ENCODE measurements at places on chromosomes 2 and 18.

- DNase-seq = no peak
Measured at GRCh38 chr2:120182019-120182560, 41.1 kb downstream of the TMEM185B start.

GRCh38 chr18:41532344-41533086 is 422.5 kb upstream of the PIK3C3 start:
- DNase-seq = no peak

DNA sequence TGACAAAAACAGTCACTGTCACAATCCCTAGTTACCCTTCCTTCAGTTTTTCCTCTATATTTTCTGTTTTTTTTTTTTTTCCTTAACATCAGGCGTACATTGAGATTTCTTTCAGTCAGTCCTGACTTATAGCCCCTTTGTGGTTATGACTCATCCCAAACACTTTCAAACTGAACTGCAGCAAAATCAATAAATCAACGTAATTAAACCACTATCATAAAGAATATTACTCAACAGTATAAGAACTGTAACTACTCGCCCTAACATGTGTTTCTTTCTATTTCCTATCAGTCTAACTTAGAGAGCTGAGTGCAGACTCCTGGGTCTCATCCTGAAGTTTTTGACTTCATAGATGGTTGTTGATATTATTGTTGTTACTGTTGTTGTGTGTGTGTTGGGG is 523.5 kb downstream of the LRRTM4 start:
- no peak for DNase-seq

DNA sequence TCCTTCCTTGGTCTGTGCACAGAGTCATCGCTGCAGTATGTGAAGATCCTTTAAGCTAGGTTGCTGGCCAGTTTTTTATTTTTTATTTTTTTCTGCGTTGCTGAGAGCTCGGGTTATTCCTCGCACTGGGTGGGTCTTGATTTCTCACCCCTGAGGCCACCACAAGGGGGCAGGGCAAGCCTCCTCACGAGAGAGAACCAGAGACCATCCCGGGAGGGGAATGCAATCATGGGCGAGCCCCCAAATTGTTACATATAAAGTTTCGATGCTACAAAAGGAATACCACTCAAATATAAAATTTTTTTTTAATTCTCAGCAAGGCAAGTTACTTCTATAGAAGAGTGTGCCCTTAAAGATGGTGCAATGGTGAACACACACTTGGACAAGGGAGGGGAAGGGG is 24.9 kb downstream of the HTR2B start:
- DNase-seq = peak; percentile 9

GRCh38 chr2:191688934-191689695 is 11.2 kb downstream of the NABP1 start:
- DNase-seq = no peak

DNA sequence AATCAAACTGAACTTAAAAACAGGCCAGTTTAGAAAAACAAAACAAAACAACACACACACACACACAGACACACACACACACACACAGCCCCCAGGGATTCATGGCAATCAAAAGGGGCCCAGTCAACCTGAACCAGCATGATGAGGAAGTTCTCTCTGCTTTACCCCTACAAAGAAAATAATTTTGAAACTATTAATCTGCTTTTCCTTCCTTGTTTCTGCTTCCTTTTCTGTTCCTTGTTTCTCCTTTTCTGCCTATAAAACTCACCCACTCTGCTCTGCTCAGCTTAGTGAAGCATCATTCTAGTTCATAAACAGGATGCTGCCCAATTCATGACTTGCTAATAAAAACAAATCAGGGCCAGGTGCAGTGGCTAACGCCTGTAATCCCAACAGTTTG is 203.1 kb downstream of the RAB3GAP1 start:
- no peak for DNase-seq

GRCh38 chr2:20579866-20580265 is 71.0 kb downstream of the HS1BP3 start:
- no peak for DNase-seq

DNA sequence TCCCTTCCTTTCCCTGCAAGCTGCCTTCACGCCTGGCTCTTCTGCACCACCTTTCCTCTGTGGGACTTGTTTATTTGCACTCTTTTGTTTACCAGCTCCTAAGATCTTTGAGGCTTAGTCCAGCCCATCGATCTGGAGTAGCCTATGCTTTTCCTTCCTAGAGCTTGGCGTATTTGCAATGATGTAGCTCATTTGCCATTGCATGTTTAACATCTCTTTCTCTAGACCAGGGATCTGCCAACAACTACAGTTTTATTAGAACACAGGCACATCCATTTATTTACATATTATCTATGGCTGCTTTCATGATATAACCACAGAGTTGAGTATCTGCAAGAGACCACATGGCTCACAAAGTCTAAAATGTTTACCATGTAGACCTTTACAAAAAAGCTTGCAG is 150.4 kb downstream of the RAPGEF4 start:
- no peak for DNase-seq

GRCh38 chr2:72136933-72137497 is 10.6 kb downstream of the CYP26B1 start:
- DNase-seq = no peak

GRCh38 chr2:148548716-148549400 is 95.7 kb upstream of the EPC2 start:
- no peak for DNase-seq

GRCh38 chr2:117771969-117772630 is 42.4 kb upstream of the DDX18 start:
- no peak for DNase-seq

DNA sequence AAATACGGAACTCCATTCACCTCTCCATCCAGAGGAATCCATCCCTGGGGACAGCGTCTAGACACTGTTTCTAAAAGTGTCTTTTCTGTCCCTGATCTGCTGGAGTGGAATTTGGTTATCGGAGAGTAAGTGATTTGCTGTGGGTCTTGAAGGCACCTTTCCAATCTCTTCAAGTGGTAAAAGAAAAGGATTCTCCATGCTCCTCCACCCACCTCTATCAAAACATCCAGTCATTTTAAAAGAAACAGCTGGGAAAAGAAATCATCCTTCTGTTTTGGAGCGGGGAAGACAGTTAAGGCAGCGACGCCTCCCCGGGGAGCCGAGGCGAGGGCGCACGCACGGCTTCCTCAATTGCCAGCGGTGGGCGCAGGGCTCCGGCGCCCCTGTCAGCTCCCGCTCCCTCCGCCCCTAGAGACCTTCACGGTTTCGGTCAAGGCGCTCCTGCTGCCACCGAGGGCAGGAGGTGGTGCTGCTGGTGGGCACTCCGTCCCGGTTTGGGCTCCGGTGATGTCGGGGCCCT is 547 bp downstream of the SLC35F5 start:
- DNase-seq = peak; percentile 64

- no peak for DNase-seq
Measured at GRCh38 chr2:15969214-15969613, 28.9 kb downstream of the MYCN start.

DNA sequence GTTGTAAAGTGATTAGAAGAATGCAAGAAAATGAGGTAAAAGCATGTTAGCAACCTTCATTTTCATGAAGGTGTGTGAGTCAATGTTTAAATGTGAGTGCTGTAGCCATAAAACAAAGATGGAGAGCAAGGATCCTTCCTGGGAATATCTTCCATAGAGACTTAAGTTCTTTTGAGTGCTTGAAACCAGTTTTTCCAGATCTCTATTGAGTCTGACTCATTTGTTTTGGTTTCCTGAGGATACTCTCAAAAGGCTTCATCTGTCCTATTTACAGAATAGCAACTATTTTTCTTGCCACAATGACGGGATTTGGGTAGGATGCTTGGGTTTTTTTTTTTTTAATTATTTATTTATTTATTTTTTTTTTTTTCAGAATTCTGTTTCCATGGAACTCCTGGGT is 45.9 kb upstream of the ASB1 start:
- no peak for DNase-seq

DNA sequence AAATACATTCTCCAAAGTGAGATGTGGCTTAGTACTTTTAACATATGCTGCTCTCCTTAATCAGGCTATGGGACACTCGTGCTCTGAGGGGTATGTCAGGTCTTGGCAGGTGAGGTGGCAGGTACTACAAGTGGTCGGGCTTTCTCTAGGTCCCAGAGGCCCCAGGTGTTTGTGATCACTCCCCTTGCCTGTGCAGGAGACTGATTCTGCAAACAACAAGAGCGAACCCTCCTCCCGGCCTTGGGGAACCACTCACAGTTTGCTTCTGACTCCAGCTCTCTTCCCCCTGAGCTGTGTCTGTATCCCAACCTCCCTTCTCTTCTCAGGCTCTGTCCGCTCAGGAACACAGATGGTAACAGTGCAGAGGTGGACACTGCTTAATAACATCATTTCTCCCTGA is 48.1 kb downstream of the ATOH8 start:
- no peak for DNase-seq

GRCh38 chr2:38634684-38635083 is 31.2 kb upstream of the GALM start:
- no peak for DNase-seq

DNA sequence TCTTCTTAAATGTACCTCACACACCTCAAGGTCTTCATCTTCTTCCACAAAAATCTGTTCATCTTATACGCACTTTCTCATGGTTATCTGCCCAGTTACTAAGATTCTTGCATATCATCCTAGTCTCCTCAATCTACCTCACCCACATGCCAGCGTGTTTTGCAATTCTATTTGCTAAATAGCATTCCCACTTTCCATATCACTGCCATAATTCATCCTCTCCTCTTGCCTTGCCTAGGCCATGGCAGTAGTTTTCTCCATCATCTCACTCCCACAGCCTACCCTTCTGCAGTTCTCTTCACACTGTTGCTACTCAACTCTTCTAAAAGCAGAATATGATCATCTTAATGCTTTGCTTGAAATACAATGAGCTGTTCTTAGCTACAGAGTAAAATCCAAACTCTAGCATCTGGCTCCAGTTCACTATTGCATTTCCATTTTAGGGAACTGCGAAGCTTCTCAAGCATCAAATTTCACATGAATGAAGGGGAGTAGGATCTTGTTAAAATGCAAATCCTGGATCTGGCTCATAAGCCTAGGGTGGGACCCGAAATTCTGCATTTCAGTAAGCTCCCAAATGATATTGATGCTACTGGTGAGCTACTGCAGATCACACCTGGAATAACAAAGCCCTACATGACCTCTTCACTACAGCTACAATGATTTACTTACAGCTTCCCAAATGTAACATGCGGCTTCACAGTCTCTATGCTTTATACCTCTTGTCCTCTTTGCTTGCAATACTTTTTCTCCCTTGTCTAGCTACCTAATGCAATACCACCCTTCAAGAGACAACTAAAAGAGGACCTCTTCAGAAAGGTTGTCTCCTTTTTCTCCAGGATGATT is 293.9 kb downstream of the SATB2 start:
- DNase-seq = no peak

- DNase-seq = no peak
Measured at GRCh38 chr2:170953941-170954340, 24.9 kb downstream of the GORASP2 start.

DNA sequence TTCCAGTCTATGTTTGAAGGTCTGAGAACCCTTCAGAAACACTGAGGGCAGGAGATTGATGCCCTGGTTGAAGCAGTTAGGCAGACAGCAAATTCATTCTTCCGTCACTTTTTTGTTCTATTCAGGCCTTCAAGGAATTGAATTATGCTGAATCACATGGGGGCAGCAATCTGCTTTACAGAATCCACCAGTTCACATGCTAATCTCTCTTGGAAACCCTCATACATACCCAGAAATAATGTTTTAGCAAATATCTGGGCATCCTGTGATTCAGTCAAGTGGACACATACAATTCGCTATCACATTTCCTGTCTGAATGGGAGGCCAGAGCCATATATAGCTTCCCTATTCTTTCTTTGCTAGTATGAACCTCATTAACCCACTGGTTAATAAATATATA is 301.4 kb upstream of the CNTNAP5 start:
- DNase-seq = no peak

- no peak for DNase-seq
Measured at GRCh38 chr2:158507679-158508078, 50.9 kb downstream of the PKP4 start.

- no peak for DNase-seq
Measured at GRCh38 chr2:70710038-70710690, 57.8 kb downstream of the ADD2 start.

- DNase-seq = no peak
Measured at GRCh38 chr2:108345951-108346350, 31.8 kb upstream of the SULT1C4 start.

- no peak for DNase-seq
Measured at GRCh38 chr2:15722980-15723379, 131.3 kb downstream of the DDX1 start.

- DNase-seq = no peak
Measured at GRCh38 chr2:16774980-16775898, 109.6 kb upstream of the CYRIA start.

- DNase-seq = no peak
Measured at GRCh38 chr18:77092104-77093066, 40.2 kb downstream of the MBP start.

- peak; percentile 60 for DNase-seq
Measured at GRCh38 chr2:237691029-237691907, 63.9 kb downstream of the LRRFIP1 start.

DNA sequence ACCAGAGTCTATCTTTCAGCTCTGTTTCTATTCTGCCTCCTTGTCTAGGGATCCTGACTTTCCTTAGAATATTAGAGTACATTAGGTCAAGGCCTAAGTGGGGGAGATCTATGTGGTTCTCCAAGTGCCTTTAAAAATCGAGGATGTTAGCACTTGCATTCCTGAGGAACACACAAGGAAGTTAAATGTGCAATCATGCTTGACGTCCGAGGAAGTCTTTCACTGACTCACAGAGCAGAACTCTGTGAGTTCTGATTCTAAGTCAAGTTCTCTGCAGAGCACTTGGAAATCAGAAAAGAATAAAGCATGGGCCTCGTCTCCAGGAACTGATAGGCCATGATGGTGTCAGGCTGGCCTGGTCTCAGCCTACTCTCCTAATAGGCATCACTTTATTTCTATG is 17.2 kb downstream of the FHOD3 start:
- no peak for DNase-seq

DNA sequence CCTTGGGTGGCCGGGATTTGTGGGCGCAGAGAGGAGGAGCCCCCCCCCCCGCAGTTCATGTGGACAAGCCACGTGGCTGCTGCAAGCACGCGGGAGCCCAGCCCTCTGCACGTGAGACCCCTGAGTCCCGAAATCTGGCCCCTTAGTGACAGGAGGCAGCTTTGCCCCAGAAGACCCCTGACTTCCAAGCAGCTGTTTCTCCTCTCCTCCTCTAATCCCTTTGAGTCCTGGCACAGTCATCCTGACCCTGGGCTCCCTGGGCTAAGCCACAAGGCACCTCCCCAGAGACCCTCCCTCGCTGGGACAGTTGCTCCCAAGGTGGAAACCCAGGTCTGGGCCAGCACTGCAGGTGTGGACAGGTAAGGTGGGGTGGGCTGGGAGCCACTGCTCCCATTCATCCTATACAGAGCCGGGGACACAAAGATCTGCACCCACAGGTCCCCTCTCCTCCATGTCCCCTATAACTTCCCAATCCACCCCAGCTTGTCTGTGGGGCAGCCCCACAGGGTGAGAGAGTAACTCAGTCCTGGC is 923 bp downstream of the TEKT4 start:
- DNase-seq = no peak
